NB4 (cell line): ENCODE measurements at places on chromosomes 1 and 21.

DNA sequence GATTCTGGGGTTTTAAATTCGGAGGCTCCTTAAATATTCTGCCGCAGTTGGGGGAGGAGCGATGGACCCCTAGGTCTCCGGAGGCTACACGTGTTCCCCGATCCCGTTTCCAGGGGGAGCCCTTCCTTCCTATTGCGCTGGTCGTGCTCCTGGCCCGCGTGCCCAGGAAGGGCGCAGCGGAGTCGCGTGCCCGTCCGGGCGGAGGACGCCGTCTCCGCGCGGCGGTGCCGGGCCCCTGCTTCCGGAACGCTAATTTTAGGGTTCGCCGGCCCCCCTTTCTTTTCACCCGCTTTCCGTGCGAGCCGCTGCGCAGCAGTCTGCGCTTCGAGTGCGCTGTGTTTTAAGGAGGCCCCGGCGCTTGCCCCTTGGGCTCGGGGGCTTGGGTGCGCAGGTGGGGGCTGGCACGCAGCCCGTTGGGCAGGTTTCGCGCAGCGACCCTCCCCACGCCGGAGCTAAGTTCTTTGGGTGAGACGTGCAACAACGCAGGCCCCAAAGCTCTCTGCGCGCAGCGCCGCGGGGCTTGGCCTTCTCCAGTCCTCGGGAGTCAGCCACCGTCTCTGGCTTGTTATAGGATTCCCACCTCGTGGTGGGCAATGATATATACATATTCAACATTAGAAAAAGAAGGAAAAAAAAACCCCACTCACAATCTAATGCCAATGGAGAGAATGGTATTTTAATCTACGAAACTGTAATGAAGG lies 43.5 kb upstream of the DNAJC6 start:
- no peak for DNase-seq

DNA sequence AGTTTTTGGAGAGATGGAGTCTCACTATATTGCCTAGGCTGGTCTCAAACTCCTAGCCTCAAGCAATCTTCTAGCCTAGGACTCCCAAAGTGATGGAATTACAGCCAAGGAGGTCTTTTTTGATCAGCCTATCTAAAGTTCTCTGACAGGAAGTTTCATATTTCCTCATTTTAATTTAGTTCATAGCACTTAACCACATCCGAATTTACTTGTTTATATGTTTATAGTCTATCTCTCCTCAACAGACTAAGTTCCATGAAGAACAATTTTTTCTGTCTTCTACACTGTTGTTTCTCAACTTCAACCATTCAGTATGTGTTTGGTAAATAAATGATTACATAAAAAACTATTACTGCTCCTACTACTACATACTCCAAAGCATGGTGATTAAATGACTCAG lies 47.9 kb downstream of the GON4L start:
- no peak for DNase-seq

GRCh38 chr21:39313042-39313570 lies 326 bp downstream of the BRWD1 start:
- DNase-seq, result no peak

- DNase-seq, result no peak
Measured at GRCh38 chr1:217734973-217735372, 103.8 kb downstream of the SPATA17 start.

- DNase-seq, result no peak
Measured at GRCh38 chr1:94324178-94324544, 86.8 kb upstream of the ARHGAP29 start.

GRCh38 chr1:201488830-201489589 lies 17.9 kb downstream of the CSRP1 start:
- DNase-seq, result no peak

DNA sequence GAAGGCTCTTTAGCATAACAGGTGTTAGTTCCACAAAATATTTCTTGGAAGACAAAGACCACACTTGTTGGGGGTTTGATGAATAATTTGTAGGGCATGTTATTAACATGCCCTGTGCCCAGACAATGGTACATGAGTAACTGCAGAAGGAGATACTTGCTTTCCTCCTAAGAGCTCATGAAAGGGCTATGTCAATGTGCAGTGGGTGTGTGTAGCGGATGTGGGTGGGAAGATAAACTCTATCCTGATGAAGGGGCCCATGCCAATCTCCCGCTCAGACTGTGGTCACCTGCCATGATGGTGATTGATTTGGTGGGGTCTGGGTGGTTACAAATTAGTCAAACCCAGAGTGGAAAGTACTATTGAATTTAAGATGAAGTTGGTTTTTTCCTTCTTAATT lies 69.8 kb upstream of the DNAH14 start:
- DNase-seq, result no peak

- DNase-seq, result peak; percentile 58
Measured at GRCh38 chr1:10033359-10033845, 644 bp downstream of the UBE4B start.

- DNase-seq, result no peak
Measured at GRCh38 chr1:23867542-23867894, 572 bp downstream of the FUCA1 start.

- DNase-seq, result peak; percentile 44
Measured at GRCh38 chr1:169795687-169796086, 980 bp upstream of the METTL18 start.

DNA sequence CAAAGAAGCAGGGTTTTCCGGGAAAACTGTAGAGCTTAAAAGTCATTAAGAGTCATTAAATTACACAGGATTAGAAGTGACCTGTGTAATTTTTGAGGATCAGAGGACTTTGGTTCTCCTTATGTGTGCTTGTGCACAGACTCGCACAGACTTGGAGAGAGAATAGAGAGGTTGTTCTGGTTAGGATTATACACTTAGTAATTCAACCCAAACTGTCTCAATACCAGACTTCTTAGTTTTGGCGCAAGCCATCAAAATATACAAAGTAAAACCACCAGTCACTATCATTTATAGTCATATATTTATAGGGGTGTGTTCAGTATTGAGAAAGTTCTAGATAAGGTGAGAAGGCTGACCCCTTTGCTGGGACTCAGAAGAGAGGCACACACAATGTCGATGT lies 112.3 kb downstream of the HLX start:
- no peak for DNase-seq

DNA sequence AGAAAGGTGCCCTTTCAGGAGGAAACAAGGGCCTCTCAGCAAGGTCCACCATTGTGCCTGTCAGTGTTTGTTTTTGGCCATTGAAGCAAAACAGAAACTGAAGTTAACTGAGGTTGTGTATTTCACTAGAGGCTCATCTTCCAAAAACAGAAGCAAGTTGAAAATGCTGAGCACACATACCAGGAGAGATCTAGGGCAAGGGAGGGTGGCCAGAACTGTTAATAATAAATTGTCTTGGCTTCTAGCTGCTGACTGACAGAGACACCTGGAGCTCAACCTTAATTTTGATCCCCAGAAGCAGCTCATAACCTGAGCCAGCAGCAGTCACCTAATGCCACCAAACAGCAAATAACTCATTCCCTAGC lies 5.2 kb downstream of the AGMAT start:
- DNase-seq, result no peak

DNA sequence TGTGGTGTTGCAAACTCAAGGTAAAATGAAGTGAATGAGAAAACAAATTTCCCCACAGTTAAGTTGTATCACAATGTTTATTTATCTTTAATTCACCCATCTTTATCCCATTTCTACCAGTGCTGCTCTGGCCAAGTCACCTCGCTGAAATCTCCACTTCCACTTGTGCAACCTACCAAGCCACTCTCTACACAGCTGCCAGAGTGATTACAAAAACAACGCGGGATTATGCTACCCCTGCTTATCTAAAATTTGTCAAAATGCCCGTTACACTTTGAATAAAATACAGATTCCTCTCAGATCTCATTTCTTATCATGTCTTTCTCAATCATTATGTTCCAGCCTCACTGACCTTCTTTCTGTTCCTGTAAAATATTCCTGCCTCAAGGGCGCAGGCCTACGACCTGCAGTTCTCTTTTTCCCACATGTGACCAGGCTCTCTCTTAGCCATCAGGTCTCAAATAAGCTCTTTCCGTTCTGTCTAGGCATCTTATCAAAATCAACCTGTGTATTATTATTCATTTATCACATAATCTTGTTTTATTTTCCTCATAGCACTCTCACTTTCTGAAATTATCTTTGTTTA lies 95.6 kb downstream of the NTMT2 start:
- DNase-seq, result no peak

DNA sequence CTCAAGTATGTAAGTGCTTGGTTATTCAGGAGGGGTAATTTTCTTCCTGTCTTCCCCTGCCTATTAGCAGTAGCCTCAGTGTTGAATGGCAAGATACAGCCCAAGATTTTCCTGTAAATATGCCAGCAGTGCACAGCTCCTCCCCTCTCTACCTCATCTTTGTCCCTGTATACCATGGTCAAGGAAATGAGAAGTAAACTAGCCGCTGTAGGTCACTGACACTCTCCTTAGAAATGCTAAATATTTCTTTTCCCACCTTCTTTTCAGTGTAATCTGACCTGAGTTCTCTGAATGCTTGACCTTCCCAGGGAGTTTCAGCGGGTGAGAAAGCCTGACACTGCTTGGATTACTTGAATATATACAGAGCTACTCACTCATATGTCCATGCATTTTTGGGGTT lies 84.1 kb upstream of the ZNF326 start:
- no peak for DNase-seq

DNA sequence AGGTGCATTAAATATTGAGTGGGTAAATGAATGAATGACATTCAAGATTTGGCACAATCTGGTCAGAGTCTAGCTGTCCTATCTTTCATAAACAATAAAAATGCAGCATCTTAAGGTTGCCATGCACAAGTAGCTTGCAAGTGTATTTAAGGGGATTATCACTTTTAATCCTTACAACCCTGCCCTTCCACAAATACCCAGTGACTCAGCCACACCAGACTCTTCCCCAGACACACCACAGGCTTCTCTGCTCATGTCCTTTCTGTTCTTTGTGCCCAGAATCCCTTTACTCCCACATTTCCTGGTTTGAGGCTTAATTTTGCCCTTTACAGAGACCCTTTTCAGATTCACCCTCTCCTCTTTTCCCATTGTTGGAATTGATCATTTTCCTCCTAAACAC lies 59.8 kb downstream of the KIRREL1 start:
- DNase-seq, result no peak

- DNase-seq, result no peak
Measured at GRCh38 chr1:218942431-218942830, 231.2 kb upstream of the LYPLAL1 start.

DNA sequence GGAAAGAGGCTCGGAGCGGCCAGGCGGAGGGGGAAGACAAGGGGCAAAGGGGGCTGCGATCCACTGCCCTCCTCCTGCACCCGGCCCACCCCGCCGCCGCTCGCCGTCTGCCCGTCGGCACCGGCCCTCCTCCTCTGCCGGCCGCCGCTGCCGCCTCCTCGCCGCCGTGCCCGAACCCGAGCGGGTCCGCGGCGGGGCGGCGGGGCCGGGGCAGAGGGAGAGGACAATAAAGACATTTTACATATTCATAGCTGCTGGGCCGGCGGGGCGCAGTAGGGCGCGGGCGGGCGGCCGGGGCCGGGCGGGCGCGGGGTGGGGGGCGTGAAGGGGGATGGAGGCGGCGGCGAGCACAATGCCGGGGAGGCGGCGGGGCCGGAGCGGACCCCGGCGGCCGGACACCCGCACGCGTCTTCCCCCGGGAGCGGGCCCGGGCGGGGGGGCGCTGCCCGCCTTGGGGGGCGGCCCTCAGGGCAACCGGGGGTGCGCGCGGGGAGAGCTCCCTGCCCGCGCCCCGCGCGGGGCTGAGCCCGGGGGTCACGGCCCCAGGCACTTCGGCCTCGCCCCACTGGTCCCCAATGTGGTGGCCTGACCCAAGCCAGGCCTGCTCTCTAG lies 546 bp downstream of the POU2F1 start:
- no peak for DNase-seq

GRCh38 chr1:43982808-43983207 lies 3.8 kb downstream of the B4GALT2 start:
- peak; percentile 21 for DNase-seq

GRCh38 chr1:109399326-109399957 lies 1.7 kb upstream of the SORT1 start:
- peak; percentile 67 for DNase-seq

GRCh38 chr21:17554679-17555465 lies 42.0 kb downstream of the CXADR start:
- peak; percentile 2 for DNase-seq

- DNase-seq, result no peak
Measured at GRCh38 chr1:80436851-80437250, 1363.9 kb upstream of the ADGRL2 start.

DNA sequence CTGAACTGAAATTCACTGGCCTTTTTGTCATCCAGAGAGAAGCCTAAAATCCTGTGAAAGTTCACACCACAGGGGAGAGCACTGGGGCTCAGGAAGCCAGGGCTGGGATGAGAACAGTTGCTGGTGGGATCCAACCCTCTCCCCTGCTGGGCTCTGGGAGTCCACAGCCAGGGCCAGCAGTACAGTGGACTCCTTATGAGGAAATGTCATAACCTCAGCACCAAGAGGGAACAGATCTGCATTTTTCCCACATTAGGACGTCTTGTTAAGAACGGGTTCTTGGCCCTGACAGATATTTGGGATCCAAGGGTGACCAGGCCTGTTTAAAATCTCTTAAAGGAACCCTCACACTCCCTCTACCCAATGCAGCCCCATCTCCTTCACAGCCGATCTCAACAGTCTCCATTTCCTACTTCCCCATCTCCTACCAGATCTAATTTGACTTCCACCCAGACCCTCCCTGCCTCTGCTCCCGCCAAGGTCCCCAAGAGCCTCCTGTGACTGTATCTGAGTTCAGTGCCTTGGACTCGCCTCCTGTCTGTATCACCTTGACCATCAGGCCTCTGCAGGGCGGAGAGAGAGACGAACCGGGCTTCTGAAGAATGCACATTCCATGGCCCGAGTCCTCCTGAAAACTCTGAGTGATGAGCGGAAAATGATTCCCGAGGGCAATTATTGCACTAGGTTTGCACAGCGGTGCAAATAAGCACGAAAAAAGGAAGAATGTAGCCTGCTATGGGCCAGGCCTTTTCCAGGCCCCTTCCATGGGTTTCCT lies 159.9 kb downstream of the TRABD2B start:
- DNase-seq, result no peak

GRCh38 chr1:38038861-38039260 lies 7.7 kb downstream of the POU3F1 start:
- no peak for DNase-seq

- peak; percentile 7 for DNase-seq
Measured at GRCh38 chr1:180623579-180624347, 8.1 kb upstream of the XPR1 start.
